ENCODE measurements at places on chromosomes 7 and 10.

DNA sequence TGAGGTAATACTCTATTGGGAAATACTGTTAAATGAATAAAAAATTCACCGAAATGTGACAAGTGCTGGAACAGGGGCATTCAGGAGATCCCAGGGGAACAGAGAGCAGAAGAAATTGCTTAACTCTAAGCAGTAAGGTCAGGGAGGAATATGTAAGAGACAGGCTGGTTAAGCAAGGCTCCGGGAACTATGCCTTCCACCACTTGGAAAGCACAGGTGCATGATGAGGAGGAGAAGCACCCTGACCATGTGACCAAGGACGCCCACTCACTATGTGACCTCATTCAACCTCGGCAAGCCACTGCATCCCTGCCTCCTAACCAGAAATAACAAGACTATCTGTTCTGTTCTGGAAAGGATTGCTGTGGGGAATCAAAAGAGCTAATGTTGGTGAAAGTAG lies 218.4 kb downstream of the ELMO1 start:
- no peak for DNase-seq

DNA sequence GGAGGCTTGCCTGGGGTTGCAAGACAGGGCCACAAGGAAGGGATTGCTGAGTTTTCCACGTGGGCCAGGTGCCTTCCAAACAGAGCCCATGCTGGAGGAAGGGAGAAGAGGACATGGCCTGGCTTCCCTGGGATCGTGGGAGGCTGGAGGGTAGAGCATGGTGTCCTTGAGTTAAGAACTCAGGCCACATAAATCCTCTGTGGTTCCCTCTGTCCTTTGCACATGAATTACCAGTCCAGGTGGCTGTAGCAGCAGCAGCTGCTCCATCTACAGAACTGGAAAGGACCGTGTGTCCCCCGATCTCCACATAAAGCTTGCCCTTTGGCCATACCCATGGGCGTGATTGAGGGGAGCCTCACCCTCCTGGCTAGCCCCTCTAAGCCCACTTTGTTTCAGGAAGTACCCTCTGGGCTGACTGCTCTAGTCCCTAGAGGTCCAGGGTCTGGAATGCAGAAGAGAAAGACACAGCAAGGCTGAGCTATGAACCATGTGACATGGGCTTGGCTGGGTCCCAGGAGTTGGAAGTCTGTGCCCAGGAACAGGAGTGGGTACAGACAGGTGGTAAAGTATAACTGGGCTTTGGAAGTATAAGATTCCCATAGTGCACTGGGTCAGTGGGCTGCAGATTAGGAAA lies 84.9 kb downstream of the C10orf105 start:
- DNase-seq, result no peak

GRCh38 chr10:103659674-103660363 lies 166.3 kb downstream of the NEURL1 start:
- DNase-seq, result peak; percentile 14

DNA sequence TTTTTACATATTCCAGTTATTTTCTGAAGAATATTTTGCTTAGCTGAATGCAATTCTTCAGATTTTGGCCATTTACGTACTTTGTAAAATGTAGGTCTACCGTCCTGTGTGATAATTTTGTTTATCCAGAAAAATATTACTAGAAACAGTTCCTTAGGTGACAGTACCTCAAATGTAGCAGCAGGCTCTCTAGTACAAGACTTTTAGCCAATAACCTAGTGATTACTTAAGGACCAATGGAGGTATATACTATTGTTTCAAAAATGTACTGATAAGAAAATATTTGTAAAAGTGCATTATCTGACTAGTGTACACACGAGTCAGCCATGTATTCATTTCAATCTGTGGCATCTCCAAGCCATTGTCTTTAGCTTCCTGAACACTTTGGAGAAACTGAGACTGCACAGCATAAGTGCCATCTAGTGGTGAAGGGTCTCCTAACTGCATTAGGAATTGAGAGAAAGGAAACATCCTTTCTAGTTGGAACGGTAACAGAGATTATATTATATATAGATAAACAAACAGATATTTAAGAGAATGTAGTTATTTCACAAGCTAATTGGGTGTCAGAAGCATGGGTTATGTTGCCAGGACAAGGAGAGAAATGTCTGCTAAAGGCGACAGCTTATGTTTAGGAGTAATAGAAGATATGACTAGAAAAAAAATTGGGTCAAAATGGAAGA lies 23.7 kb downstream of the RTKN2 start:
- no peak for DNase-seq

GRCh38 chr10:123621916-123622315 lies 44.2 kb upstream of the GPR26 start:
- DNase-seq, result no peak

GRCh38 chr7:153521370-153521769 lies 530.8 kb upstream of the DPP6 start:
- DNase-seq, result no peak

GRCh38 chr10:33837736-33838135 lies 503.3 kb upstream of the NRP1 start:
- DNase-seq, result no peak

DNA sequence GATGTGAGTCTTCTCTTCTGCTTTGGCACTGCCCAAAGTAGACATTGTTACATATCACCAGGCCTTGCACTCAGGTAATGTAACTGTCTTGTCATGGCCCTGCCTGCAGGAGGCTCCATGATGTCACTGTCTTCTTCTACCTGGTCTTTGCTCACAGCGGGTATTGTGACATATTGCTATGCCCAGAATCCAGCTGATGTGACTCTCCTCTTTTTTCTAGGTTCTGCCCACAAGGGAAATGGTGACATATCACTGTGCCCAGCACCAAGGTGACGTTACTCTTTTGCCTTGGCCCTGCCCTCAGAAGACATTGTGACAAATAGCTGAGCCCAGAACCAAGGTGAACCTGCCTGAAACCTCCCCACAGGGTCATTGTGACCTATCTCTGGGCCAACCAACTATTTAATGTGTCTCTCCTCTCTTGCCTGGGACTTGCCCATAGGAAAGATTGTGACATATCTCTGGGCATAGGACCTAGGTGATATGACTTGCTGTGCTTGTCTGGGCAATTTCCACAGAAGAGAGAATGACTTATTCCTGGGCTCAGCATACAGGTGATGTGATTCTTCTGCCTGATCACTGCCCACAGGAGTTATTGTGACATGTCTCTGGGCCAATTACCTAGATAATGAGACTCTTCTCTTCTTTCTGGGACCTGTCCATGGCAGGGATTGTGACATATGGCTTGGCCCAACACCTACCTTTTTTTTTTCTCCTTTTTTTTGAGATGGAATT lies 26.5 kb upstream of the ZNF107 start:
- no peak for DNase-seq

- no peak for DNase-seq
These were observed 8.8 kb downstream of the STK17A start for GRCh38 chr7:43591558-43592180.

- no peak for DNase-seq
These were observed 155.5 kb downstream of the SVIL start for GRCh38 chr10:29479081-29479925.

DNA sequence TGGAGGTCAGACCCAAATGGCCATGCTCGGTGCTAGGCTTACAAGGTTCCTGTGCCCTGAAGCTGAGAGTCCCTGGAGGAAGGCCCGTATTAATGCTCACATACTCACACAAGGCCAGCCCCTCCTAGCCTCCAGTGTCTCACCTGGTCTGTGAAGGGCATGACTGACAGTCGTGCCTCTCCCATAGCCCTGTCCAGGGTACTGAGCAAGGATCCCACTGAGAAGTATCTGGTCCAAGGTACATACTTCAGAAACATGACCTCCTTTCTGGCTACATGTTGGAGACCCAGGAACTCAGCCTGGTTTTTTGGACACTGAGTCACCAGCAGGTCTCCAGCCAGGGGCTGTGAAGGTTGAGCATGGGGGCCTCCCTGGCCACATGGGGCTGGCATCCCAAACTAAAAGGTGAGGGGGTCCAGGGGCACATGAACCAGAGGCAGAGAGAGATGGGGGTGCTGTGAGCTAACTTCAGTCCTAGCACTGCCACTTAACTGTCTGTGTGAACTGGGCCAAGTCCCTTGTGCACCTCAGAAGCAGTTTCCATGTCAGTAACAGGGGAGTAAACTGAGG lies 17.6 kb upstream of the RASGEF1A start:
- no peak for DNase-seq

DNA sequence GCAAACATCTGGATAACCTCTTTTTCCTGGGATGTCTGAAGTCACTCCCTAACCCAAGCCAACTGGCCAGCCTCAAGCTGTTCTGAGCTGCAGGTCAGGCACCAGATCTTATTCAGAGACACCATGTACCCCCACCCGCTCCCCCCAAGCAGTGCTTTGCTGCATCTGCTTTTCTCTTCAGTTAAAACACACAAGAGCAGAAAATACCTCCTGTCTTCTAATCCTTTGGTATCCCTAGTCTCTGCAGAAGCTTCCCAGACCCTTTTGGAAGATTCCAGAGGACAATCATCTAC lies 3.0 kb downstream of the ZNF488 start:
- DNase-seq, result no peak

- no peak for DNase-seq
These were observed 1.3 kb upstream of the BMI1 start for GRCh38 chr10:22319547-22319979.

- DNase-seq, result no peak
These were observed 32.3 kb downstream of the PITRM1 start for GRCh38 chr10:3140280-3140679.

GRCh38 chr10:93615576-93616235 lies 3.4 kb downstream of the PDE6C start:
- no peak for DNase-seq

- DNase-seq, result no peak
These were observed 137.6 kb upstream of the PITRM1 start for GRCh38 chr10:3310016-3310784.

DNA sequence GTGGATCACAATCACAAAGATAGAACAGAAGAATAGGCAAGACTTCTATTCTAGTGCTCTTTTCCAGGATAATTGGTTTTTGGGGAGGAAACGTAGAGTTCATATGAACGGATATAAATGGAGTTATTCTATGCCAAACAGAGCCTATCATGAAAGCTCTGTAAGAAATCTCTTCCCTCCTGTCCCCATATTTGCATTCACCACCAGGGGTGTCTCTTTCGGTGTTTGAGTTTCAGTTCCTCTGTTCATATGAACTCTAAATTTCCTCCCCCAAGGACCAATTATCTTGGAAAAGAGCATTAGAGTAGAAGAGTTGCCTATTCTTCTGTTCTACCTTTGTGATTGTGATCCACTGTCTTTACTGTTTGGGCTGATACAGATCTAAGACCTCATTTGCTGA lies 48.3 kb upstream of the CDC14C start:
- DNase-seq, result no peak

- DNase-seq, result no peak
These were observed 6.7 kb upstream of the PAXIP1 start for GRCh38 chr7:155009570-155010157.

GRCh38 chr10:109650228-109650627 lies 273.1 kb downstream of the XPNPEP1 start:
- DNase-seq, result no peak

- no peak for DNase-seq
These were observed 60.8 kb downstream of the ZNF438 start for GRCh38 chr10:30970760-30971460.

GRCh38 chr7:122790591-122790990 lies 87.9 kb upstream of the RNF148 start:
- no peak for DNase-seq

GRCh38 chr10:73368238-73368637 lies 9.6 kb upstream of the CFAP70 start:
- no peak for DNase-seq

GRCh38 chr7:84474436-84474835 lies 279.8 kb upstream of the SEMA3A start:
- no peak for DNase-seq

- DNase-seq, result no peak
These were observed 152.5 kb downstream of the SEMA3A start for GRCh38 chr7:84042110-84042539.

Data from NK-92 treated with Interleukin-12 subunit alpha and Interleukin-12 subunit beta, amount 100 ng/mL, for 24 hours (cell line).